ENCODE measurements at places on chromosomes 7 and 10.

DNA sequence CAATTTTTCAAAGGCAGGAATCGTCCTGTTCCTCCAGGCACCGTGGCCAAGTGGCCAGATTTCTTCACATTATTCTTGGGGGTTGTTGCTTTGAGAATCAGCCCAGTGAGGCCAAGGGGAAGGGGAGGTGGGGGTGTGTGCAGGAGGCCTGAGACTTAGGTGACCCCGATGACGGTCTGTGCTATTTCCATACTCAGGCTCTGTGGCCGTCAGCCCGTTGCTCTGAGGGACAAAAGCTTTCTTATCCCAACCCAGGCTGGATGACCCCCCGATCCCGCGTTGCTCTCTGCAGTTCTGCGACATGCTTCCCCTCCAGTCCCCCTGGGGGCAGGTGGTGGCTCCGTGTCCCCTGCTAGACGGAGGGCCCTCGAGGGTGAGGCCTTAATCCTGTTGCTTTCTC is 14.2 kb downstream of the DOCK1 start:
- no peak for DNase-seq

DNA sequence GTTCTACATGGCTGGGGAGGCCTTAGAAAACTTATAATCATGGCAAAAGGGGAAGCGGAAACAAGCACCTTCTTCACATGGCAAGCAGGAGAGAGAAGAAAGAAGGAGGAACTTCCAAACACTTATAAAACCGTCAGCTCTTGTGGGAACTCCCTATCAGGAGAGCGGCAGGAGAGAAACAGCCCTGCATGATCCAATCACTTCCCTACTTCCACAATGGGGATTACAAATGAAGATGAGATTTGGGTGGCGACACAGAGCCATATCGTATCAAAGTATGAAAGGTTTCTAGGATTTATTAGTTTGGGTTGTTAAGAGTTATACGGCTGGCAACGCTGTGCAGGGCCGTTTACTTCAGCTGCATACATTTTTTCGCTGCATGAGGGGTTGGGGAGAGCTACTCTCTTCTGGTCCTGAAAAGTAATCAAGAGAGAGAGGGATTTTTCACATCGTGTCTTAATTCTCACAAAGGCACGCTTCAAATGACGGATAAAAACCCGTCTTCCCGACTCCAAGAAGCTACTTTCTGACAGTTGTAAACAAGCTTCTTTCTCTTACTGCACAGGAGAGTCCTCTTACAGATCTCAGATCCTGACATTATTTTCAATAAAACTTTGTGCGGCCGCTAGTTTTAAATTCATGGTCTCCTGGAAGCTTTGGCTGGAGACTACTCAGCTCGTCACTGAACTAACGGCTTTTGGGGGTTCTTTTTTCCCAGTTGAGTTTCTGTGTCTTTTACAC is 751 bp upstream of the GTPBP10 start:
- DNase-seq: peak; percentile 58

DNA sequence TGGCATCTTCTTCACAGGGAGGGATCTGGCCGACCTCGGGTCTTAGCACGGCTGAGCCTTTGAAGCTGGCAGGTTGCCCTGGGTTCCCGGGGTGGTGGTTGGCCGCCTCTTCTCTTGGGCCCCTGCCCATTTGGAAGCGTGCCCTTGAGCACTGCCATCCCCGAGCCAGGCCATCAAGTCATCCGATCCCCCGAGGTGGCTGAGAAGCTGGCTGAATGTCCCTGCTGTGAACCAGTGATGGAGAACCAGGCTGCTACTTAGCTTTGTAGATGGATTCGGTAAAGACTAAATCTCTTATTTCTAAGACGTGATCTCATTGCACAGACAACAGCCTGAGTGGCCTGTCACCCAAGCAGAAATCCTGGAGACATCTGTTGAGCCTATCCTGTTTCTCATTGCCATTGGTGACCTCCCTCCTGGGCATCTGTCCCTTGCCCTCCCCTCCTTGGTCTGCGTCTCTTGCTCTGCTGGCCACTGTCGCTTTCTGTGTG is 74.3 kb downstream of the GRK5 start:
- no peak for DNase-seq

DNA sequence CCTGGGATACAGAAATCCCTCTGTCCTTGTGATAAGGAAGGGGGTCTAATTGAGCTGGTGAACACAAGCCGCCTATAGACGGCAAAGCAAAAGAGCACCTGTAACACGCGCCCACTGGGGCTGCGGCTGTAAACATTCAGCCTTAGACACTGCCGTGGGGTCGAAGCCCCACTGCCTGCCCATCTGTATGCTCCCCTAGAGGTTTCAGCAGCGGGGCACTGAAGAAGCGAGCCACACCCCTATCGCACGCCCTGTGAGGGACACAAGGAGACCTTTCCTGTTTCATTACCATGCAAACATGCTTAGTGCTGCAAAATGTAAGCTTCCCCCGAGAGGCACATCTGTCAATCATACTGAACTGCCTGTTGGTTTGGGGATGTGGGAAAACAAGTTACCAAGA is 82.1 kb downstream of the NRP1 start:
- DNase-seq: no peak

GRCh38 chr7:128841921-128842673 is 11.9 kb downstream of the FLNC start:
- no peak for DNase-seq

GRCh38 chr7:145860809-145861208 is 255.8 kb upstream of the CNTNAP2 start:
- no peak for DNase-seq

DNA sequence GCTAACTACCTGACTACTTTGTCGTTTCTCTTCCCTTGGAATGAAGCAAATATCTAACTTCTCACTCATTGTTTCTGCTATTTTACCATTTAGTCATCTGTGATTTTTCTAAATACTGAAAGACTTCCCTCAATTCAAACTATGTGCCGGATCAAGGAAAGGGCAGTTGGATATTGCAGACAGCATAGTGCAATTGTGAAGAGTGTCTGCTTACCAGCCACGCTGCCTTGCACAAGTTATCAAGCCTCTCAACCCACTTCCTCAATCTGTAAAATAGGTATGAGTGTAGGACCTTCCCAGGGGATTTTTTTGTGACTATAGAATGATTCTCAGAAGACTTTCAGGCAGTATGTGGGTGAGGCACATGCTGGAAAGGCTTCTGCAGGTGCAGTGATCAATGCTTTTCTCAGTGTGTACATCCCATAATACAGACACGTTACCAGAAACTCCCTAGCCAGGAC is 54.3 kb downstream of the EGFR start:
- DNase-seq: no peak

GRCh38 chr10:110569736-110570135 is 2.2 kb downstream of the SMC3 start:
- no peak for DNase-seq

- no peak for DNase-seq
Measured at GRCh38 chr10:96044736-96045135, 1.4 kb downstream of the CCNJ start.

DNA sequence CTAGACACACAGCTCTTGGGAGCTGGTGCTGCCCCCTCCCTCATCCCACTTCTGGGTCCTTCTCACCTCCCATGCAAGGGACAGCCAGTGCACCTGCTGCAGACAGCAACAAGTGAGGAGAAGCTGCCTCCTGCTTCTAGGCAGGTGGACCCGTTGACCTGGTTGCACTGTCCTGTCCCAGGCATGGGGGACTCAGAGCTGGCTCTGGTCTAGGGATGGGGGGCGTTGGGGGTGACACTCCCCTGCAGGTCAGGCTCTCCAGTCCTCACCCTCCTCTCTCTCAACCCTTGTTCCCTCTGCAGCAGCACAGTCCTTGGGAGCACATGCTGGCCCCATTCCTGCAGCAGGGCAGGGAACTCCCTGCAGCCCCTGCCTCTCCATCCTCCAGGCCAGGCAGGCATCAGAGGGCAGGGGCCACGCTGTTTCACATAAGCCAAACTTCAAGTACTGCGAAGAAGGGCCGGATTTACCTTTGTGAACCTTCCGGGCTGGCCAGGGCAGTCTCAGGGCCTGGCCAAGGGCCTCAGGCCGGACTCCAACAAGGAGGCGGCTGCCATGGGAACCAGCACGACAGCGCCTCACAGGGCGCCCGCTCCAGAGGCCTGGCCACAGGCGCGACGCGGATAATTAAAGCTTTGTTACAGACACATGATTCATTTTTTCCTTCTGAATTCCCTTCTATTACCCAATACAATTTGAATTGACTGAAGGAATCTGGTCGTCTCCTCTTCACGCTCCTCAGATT is 48.5 kb downstream of the RASGEF1A start:
- DNase-seq: no peak

DNA sequence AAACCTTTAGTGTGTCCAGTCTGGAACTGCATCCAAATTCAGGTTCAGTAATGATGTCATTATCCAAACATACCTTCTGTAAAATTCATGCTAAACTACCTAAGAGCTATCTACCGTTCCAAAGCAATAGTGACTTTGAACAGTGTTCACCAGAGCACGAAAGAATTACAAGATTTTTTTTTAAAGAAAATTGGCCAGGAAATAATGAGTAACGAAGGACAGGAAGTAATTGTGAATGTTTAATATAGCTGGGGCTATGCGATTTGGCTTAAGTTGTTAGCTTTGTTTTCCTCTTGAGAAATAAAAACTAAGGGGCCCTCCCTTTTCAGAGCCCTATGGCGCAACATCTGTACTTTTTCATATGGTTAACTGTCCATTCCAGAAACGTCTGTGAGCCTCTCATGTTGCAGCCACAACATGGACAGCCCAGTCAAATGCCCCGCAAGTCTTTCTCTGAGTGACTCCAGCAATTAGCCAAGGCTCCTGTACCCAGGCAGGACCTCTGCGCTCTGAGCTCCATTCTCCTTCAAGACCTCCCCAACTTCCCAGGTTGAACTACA is 694 bp upstream of the FAS start:
- DNase-seq: no peak

- DNase-seq: no peak
Measured at GRCh38 chr7:157990881-157991250, 596.8 kb downstream of the PTPRN2 start.

DNA sequence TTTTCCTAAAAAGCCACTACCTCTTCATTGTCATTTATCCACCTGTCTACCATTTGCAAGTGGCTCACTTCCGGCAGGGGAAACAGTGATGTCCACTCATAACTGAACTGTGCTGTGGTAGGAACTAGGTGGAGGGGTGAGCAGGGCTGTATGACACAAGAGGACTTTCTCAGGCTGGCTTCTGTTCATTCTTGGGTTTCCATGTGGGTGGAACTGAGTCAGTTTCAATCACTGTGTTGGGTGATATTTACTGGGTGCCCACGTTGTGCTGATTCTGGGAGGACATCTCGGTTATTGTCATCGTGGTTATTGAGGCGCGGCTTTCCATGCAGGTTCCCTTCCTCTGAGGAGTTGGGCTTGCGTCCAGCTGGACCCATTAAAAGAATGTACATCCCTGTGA is 38.8 kb downstream of the RAMP3 start:
- no peak for DNase-seq

DNA sequence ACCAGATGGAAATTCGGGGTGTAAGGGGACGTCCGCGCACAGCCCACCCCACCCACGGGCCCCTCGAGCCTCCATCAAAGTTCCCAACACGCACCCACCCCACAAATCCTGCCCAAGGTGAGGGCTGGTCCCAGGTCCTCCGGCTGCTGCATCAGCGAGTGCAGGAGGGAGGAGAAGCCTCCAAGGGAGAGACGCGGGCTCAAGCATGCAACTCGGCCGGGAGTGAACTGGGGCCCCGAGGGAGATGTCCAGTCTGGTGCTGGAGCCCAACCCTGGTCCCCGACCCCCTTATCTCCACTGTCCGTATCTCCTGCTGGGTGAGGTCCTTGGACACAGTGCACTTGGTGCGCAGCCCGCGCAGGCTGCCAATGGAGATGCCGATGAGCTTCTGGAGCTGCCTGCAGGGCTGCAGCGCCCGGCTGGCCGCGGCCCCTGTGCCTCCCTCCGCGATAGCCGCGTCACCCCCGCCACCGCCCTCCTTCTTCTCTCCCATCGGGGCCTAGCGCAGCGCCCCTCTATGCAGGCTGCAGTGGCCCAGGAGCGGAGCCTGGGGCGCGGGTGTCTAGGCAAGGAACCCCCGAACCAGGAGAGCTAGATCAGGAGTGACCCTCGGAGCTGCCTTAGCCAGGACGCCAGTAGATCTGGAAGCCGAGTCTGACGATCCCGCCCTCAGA is 489.2 kb downstream of the ZNF33B start:
- no peak for DNase-seq

DNA sequence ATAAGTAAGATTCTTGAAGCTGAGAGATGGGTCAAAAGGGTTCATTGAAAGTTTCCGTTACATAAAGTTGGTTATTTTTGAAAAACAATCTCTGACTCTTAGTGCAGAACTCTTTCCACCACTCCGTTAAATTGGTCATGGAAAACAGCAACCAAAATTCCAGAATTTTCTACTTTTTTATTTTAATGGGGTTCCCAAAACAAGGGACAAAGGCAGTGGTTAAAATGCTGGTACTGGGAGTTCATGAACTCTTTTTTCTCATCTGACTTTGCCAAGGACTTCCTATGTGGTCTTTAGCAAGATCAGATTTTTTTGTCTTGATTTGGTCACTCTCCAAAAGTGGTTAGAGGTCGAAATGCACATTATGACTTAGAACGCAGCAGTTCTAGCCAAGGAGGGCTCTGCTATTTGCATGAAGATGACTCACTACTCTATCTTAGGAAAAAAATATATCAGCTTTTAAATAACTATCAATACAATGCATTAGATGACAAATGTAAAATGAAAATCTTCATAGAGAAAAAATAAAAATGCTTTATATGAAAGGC is 145.7 kb downstream of the REEP3 start:
- DNase-seq: no peak

DNA sequence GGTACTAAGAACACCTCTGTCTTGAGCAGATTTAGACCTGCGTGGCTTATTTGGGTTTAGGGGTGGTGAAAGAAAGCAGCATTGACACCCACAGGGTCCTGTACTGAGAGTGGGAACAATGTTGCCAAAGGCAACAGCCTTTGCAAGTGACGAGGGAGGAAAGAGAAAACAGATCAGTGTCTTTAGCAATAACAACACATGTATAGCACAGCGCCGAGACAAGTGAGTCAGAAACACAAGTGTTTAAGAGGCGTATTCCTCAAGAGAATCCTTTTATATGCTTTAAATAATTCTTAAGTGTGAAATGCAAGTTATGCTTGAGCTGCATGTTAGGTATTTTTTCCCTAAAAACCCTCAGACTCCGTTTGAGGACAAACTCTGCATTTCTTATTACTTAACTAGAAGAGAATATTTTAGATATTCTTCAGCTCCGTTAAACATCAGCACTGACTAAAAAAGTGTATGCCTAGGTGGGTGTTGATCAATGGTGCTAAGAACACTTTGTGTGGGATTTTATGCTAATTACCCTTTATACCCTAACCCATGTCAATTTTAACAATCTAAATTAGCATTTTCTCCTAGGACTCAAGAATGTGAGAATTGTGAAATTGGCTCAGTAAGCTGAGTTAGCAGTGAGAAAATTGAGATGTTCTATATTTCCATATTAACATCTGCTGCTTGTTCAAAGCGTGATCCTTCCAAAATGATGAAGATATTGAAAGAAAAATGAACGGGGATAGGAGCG is 1095.4 kb upstream of the CELF2 start:
- DNase-seq: no peak

All from NCI-H2227 treated with DMSO at 0.1 percent for 48 hours (cell line).